ENCODE measurements at places on chromosomes 7 and 10.

DNA sequence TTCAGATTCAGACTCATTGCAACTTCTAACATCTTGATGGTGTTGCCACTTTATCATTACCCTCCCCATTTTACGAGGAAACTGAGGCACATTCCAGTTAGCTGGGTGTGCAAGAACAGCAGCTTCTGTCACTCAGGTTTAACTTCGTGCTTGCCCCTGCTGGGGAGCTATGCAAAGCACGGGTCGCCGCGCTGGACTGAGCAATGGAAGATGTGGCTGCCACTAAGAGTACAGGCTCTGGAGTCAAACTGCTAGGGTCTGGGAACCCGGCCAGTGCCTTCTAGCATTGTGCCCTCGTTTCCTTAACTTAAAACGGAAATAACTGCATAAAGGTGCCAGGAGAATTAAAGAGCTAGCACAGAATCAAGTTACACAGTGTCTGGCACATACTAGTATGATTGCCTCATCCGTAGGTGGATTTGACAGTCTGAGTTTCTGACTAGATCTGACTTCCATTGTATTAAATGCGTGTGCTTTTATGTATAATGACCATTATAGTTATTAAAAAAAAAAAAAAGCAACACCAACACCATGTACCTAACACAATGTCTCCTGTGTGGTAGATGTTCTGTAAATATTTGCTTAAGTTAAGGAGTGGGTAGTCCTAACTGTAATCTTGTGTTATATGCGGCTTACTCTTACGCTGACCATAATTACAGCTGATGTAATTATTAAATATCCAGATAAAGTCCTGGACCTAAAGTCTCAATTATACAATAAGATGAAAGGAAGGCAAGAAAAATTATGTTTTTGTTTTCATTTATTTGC is 842 bp downstream of the ZNF22 start:
- peak; percentile 83 for DNase-seq

DNA sequence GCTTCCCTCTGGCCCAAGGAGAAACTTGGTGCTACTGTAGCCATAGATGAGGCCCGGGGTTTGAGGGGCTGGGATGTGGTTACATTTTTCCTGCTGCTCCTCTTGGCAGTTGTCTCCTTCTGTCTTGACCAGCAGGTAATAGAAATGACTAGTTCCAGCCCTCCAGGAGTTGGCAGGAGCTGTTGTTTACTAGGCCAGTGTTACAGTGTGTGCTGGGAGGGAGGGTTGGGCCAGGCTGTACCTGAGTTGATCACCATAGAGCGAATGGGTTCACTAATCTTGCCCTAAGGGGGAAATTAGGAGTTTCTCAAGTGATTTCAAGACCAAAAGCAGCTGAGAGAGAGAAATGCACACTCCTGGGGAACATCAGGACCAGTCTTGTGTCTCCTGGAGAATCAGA is 34.9 kb downstream of the PAX2 start:
- no peak for DNase-seq

DNA sequence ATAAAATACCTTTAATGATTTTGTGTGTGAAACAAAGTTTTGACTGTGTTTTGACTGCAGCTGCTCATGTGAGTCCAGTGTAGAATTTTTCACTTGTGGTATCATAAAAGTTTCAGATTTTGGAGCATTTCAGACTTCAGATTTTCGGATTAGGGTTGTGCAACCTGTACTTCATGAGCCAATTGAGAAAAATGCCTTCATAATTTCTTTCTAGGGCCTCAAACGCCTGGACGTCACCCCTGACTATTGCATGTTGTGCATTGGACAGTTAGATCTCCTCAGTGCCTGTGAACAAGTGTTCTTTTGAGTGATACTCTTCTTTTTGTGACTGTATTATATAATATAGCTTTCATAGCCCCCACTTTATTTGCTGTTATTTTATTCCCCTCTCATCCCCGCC is 161.1 kb downstream of the AUTS2 start:
- no peak for DNase-seq

- no peak for DNase-seq
Measured at GRCh38 chr7:27863880-27864279, 123.9 kb downstream of the TAX1BP1 start.

- DNase-seq: peak; percentile 74
Measured at GRCh38 chr10:101829561-101830315, 11.5 kb upstream of the OGA start.
